ENCODE measurements at places on chromosomes 4 and X.

DNA sequence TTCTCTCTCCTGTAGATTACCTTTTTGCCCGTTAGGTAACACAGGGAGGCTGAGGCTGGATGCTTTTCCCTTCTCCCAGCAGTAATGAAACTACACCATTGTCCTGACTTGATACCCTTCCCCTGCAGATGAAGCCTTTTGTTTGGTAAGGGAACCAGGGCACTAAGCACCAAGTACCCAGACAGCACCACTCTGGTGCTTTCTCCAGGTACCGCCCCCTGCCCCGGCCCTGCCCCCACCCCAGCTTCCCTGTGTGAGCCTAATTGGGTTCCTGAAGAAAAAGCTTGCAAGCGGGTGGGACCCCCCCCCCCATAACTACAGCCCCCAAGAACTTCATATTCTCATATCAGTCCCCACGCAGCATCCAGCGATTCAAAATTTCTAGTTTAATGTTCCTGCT is 79.8 kb downstream of the JADE3 start:
- no peak for DNase-seq

DNA sequence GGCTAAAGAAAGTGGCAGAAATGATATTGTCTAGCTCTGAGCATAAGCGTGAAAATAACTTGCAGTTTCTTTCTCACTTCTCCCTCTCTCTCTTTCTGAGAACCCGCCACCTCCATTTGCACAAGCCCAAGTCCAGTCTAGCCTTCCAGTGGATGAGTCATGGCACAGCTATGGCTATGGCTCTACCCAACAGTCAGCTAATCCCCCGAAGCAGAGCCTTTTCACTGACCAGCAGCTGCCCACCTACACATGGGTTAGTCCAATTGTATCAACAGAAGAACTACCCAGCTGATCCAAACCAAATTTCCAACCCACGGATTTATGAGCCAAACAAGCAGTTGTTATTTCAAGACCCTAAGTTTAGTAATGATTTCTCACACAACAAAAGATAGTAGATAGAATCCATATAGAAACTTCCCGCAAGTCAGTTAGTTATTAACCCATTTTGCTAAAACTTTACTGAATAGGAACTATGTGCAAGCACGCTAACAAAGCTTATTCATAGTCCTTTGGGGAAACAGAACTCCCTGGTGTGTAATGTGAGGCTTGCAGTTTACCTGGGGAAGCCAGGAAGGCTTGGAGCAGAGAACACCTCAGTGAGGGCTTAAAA is 282.3 kb downstream of the INPP4B start:
- DNase-seq, result no peak

GRCh38 chr4:173211838-173212237 is 43.2 kb downstream of the GALNT7 start:
- no peak for DNase-seq

DNA sequence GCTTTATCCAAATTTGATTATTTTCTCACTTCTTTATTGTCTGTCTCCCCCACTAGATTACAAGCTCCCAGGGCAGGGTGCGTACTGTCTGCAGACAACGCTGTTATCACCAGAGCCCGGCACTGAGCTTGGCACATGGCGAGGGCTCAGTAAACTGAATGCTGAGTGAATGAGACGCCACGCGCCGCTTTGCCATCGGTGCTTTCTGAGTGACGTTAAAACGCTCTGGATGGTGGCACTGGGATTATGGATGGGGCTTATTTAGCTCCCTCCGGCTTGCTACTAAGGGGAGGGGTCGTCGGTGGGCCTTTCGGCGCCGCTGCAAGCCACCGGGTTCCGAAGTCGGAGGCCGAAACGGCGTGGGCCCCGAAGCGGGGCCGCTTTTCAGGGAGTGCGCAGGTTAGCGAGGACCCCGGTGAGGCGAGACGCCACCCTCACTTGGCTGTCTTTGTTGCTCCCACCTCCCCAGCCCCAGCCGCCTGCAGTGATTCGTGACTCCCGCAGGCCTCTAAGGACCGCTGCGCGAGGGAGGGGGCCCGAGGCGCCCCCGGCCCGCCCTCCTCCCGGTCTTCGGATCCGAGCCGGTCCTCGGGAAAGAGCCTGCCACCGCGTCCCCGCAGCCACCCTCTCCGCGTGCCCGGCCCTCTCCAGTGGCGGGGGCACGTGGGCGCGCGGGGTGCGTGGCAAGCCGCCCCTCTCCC is 569 bp upstream of the FHL1 start:
- no peak for DNase-seq

- DNase-seq, result no peak
These were observed 14.3 kb upstream of the CORIN start for GRCh38 chr4:47852136-47852535.

- DNase-seq, result no peak
These were observed 12.1 kb downstream of the PPP2R3B start for GRCh38 chrX:374596-374995.

GRCh38 chrX:53087388-53087831 is 5.2 kb downstream of the TSPYL2 start:
- no peak for DNase-seq

GRCh38 chrX:6149060-6149872 is 79.4 kb downstream of the NLGN4X start:
- peak; percentile 87 for DNase-seq

DNA sequence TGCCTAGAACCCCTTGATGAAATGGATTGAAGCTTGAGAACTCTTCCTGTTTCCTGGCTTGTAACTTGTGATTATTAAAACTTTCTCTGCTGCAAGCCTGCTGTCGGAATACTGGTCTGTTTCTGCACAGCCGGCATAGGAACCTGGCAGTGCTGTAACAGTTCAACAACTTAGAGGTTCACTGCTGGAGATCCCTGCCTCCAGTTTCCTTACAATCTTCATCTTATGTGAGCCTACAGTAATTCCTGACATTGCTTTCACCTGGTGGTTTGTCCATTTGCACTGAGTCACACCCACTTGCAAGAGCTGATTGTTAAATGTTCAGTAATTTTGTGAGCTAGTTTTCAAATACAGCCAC is 1.3 kb upstream of the SEPSECS start:
- no peak for DNase-seq

GRCh38 chrX:40008791-40009461 is 88.8 kb downstream of the BCOR start:
- DNase-seq, result peak; percentile 66

DNA sequence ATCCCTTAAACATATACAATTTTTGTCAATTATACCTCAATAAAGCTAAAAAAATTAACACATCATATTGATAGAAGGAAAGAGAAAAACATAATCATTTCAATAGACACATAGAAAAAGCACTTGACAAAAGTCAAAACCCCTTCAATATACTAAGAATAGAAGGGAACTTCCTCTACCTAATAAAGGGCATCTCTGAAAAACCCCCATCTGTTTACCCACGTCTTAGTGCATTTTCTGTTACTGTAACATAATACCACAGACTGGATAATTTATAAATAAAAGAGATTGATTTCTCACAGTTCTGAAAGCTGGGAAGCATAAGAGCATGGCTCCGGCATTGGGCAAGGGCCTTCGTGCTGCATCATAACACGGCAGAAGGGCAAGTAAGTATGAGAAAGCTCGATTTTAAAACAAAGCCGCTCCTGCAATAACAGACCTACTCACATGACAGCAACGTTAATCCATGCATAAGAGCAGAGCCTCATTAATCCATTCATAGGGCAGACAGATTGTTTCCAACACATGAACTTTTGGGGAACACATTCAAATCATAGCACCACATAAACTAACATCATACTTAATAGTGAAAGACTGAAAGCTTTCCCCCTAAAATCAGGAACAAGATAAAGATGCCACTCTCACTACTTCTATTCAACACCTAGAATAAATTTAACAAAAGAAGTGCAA is 15.7 kb downstream of the STEEP1 start:
- DNase-seq, result no peak

GRCh38 chr4:1090036-1090435 is 23.3 kb downstream of the RNF212 start:
- no peak for DNase-seq

DNA sequence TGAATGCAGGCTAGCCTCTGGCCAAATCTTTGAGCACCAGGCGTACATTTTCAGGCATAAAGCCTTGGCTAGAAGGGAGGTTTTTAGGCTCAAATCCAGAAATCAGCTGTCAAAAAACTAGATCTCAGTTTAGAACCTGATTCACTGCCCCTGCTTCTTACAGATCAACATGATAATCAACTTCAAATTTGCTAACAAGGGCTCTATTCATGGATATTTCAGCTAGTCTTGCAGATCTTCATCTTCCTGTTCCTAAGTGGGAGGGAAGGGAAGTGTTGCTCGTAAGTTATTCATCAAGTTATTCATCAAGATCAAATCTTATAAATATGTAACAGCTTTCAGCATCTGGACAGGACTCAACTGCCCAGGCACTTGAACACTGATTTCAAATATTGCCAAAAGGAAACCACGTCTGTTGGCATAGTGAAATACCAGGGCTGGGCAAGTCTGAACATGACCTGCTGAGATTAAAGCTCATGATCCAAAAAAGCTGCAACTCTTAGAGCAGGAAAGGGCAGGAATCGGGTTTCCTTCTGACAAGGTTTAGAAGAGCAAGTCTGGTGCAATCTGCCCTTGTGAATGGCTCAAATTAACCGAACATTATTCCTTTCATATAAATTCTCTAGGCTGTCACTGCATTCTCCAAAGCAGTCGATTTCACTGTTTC is 200.3 kb downstream of the PDGFC start:
- DNase-seq, result peak; percentile 65
